ENCODE measurements at places on chromosomes 6 and 20.

- DNase-seq, result no peak
Measured at GRCh38 chr6:136529710-136530109, 20.5 kb downstream of the MAP7 start.

GRCh38 chr20:39253051-39253755, 291.1 kb downstream of the DHX35 start:
- DNase-seq, result no peak

DNA sequence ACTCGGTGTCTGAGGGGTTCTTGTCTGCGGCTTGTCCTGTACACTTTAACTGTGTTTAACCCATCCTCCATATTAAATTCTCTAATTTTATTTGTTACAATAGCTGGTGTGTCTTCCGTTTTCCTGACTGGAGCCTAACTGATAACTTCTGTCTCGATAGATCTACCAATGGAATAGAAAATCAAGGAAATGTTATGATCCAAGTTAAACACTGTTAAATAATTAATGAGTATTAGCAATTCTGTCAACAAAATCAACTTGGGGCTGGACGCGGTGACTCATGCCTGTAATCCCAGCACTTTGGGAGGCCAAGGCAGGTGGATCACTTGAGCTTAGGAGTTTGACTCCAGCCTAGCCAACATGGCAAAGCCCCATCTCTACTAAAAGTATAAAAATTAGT, 81.7 kb downstream of the DNAH8 start:
- DNase-seq, result no peak

- no peak for DNase-seq
Measured at GRCh38 chr6:44339301-44339700, 3.1 kb upstream of the SPATS1 start.

DNA sequence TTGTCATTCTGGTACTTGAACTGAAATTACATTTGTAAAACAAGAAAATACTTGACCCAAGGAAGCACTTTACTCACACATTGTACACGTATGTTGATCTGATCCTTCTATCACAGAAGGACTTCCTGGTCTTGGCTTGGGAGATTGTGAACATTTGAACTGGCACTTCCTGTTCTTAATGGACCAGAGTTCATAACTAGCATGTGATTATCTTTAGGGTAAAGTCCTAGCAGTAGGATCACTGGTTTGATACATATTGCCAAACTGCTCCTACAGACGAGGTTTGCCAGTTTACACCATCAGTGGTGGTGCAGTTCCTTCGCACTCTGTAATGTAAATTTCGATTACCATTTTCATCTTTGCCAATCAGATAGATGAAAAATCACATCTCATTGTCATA, 12.7 kb downstream of the HECA start:
- DNase-seq, result no peak

DNA sequence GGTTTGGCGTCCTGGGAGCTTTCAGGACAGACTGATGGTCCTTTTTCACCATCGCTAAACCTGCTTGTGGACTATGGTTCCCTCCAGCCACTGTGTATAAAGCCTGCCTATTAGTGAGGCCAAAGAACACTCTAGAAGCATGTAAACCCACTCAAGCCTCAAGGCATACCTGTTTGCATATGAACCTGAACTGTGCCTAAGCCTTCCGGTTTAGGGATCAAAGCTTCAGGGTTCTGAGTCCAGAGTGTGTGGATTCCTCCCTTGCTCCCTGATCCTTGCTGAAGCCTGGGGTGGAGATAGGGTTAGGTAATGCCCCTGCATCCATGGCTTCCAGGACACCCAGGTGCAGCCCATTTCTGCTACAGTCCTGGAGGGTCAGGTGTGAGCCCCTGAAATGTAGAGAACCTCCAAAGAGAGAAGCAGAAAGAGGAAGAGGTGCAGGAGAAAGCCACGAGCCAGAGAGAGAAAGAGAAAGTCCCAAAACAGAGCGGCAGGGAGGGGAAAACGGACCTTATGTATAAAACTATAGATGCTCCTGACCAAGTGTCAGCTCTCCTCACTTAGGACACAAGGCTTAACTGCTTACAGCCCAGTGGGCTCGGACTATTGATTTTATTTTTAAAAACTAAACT, 93.3 kb downstream of the SCML4 start:
- no peak for DNase-seq

- no peak for DNase-seq
Measured at GRCh38 chr6:2441601-2442475, 196.4 kb upstream of the GMDS start.

DNA sequence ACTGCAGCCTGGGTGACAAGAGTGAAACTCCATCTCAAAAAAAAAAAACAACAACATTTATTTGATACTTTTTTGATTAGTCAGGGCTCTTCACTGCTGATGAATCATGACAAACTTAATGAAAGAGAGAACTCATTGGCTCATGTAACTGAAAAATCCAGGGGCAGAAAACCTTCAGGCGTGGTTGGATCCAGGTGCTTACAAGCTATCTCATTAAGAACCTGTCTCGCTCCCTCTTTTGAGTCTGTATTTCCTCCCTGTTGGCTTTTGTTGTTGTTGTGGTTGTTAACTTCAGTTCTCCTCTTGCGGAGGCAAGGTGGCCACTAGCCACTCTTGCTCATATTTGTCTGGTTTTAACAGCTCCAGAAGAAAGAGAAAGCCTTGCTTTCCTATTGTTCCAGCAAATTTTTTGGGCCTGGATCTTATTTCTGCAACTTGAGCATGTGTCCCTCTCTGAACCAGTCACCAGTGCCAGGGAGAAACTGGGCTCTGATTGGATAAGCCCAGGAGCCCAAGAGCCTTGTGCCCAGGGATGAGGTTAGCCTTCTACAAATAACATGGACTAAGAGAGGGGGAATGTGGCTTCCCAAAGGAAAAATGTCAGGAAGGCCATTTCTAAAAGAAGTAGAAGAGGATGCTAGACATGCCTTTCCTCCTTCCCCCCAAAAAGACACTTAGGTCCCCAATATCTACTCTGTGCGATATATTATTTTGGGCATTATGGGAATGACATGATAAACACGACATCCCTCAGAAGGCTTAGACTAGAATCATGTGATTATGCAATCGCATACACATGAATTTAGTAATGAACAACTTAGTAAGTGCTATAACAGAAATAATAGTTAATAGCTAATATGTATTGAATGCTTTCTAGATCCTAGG, 64.5 kb downstream of the PHACTR2 start:
- no peak for DNase-seq

DNA sequence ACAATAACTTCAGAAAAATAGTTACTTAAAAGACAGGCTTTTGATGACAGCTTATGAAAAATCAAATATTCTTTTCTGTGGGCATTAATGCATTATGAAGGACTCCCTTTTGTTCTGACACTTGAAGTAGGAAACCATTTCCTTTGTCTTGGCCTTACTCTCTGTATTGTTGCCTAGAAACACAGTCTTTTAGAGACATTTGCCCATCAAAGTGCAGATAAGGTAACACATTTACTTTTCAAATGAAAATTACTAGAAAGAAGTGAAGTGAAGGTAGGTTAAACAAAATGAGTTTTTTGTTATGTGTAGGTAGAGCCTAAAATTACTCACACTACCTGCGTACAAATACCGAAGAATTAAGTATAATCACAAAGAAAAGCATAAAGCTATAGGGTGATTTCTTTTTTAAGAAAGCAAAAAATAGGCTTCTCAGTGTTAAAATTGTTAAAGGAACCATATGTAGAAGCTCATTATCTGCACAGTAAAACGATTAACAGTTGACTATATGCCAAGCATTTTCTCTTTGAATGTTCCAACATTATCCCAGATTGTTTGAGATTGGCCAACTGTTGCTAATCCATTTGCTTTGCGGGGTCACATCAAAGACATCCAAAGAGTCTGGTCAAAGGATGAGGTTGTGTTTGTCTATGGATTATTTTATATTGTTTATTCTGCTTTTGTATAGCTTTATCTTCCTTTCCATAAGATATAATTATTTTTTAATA, 542.0 kb upstream of the RNF217 start:
- no peak for DNase-seq
